GM13977 (cell line): ENCODE measurements at places on chromosomes 1 and 21.
A peak's percentile ranks its signal among the peaks of the same experiment; 100 is the strongest.

GRCh38 chr1:20071416-20071815 is 1.4 kb downstream of the PLA2G5 start:
- no peak for DNase-seq

DNA sequence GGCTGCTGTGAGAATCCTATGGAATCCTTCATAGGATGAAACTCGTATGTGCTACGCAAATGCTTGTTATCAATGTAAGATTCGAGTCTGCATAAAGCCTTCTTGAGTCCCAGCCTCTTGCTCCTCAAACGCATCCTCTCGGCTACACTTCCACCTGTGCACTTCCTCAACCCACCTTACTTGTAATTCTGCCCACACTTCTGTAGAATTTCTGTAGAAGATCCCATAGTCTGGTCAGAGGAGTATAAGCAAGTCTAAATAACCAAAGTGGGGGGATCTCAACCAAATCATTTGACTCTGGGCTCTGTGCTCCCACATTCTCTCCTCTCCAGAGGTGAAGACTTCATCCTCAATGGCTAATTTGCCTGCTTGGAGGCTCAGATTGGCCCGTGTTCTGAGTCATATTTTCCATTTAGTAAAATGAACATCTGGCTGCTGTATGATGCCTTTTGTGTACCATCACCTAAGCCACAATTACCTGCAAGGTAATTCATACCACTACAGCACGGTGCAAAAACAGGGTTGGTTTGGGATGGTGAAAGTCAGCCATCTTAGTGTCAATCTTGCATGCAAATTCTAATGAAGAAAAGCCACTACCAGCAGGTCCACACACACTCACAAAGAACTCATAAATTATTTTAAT is 63.2 kb downstream of the ITPKB start:
- DNase-seq = no peak

DNA sequence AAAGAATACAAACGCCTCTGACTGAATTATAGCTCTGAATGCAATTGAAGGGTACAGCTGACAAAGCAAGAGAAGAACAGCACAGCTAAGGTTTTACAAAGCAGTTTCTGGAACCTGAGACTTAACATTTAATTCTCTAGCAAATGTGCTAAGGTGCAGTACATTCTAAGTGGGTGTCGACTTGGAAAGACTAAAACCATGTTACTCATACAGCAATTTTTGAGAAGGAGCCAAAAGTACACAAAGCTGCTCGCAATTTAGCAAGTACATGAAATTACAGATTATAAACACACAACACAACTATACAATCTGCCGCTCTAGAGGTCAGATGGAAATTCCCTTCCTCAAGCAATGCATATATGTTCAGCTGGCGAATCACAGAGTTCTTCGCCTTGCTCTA is 121.9 kb downstream of the TIAM1 start:
- DNase-seq = no peak

- DNase-seq = no peak
Measured at GRCh38 chr1:94901841-94902240, 25.1 kb downstream of the CNN3 start.

GRCh38 chr1:218435528-218435927 is 90.4 kb downstream of the TGFB2 start:
- no peak for DNase-seq

GRCh38 chr1:164417016-164417704 is 141.8 kb upstream of the PBX1 start:
- DNase-seq = no peak

- DNase-seq = no peak
Measured at GRCh38 chr1:110466646-110467280, 15.8 kb downstream of the PROK1 start.

DNA sequence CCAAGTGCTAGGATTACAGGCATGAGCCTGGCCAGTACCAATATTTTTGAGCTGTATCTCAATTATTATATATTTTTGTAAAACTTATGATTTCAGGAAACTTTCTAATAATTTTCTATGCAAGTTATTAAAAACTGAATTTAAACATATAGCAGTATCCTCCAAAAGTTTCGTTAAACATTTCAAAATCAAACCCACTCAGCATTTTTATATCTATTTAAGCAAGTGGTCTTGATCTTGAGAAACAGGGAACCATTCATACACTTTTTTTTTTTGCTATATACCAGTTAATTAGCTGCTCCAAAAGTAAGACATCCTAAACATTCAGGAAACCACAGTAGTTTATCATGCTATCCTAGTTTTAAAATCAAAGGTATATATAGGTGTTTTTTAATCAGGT is 22.0 kb downstream of the SHCBP1L start:
- no peak for DNase-seq

- no peak for DNase-seq
Measured at GRCh38 chr1:168007691-168008090, 70.8 kb upstream of the MPC2 start.

DNA sequence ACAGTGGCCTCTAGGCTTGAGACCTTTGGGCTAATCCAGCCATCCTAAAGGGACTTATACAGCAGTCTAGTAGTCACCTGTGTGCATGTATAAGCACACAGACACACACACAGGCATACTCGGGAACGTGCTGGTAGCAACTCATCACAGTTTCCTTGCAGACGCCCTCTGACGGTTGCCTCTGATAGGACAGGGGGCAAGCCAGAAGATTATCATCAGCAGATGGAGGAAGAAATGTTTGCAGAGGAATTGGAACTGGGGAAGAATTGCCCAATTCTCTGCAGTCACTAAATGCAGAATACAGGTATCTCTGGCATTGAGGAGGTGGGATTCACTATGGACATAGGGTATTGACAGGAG is 222.2 kb downstream of the C1orf94 start:
- DNase-seq = no peak

DNA sequence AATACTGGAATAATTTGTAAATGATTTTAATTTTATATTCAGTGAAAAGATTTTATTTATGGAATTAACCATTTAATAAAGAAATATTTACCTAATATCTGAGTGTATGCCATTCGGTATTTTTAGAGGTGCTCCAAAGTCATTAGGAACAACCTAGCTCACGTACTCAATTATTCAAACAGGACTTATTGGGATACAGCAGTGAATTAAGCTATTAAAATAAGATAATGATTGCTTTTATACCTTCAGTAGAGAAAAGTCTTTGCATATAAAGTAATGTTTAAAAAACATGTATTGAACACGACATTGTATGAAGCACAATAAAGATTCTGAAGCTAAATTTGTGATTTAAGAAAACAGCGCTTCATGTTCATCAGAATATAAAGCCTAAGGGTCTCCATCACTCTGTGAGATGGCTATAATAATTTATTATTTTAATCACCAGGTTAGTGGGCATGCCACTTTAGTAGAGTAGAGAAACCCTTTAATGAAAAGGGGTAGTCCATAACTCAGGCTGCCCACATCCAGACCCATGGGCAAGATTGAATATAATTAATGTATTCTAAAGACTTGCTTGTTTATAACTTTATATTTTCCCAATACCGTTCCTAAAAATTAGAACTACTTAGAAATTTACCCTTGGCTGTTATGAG is 3.2 kb downstream of the CCN1 start:
- DNase-seq = no peak

DNA sequence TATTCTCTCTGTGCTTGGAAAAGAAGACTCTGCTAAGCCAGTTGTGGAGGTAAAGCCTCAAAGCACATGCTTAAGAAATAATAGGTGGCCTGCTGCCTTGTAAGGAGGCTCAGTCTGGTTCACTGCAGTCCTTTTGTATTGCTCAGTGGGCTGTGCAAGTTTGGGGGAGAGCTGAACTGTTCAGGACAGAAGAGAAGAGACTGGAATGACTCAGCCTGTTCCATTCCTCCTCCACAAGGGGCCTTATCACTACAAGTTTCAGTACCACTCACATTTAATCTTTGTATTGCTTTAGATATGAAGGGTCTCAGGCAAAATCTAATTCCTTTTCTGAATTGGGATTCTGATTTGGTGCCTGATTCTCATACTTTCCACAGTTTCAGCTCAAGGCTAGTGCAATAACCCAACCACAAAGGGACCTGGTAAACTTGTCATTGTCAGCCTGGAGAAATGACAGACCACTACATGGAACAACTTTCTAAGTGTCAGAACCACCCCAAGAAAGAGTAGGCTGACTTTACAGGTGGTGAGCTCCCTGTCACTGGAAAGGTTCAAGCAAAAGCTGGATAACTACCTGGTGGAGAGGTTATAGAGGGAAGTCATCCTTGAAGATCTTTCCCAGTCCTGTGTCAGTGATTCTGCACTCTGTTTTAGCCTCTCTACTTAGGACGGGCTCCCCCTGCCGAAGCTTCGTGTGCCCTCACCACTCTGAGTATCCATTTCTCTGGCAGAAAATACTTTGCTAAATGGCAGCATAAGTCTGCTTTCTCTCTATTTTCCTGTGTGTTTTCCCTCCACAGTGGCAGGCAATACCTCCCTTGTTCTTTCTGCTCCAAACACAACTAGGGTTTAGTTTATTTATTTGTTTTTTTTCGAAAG is 162.9 kb upstream of the GJB5 start:
- DNase-seq = no peak

- DNase-seq = no peak
Measured at GRCh38 chr1:116954440-116954839, 44.7 kb downstream of the PTGFRN start.

- no peak for DNase-seq
Measured at GRCh38 chr1:164613176-164613575, 54.2 kb downstream of the PBX1 start.

DNA sequence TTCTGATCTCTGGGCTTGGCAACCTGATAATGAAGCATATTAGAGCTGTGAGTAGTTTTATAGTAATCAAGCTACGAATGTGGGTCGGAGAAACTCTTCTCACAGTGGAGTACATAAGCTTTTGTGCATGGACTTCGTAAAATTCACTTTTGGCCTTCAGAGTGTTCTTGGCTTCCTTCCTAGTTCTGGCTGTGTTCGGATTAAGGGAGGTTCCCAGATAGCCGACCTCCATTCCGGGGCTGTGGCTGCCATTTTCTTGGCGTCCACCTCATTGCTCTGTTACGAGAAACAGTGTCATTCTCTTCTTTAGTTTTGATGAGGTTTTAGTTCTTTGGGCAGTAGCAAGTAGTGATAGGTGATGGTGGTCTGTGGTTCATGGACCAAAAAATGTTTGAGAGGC is 26.3 kb downstream of the CAMTA1 start:
- DNase-seq = no peak

DNA sequence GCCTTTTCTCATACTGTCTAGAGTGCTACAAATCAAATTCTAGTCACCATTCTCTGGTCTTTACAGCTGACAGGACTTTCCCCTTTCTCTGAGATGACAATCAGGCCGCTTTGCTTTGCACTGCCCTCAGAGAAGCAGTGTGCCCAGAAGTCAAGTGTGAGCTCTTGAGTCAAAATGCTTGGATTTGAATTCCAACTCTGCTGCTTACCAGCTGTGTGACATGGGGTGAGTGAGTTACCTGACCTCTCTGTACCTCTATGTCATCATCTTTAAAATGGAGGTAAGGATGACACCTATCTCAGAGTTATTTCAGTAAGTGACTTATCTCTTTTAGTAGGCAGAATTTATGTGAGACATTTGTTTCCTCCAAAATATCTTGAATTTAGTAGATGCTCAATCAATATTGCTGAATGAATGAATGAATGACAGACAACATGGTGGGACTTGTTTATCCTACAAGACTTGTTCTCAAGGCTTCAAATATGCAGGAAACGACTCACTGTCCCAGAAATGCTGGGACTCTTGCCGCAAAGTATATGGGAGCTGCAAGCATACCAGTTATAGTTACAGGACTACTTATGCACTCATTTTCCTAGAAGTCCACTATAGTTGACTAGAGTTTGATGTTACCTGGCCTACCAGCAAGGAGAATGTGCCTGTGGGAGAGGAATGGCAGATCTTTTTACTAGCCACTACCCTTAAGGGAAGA is 38.1 kb upstream of the A3GALT2 start:
- DNase-seq = no peak

DNA sequence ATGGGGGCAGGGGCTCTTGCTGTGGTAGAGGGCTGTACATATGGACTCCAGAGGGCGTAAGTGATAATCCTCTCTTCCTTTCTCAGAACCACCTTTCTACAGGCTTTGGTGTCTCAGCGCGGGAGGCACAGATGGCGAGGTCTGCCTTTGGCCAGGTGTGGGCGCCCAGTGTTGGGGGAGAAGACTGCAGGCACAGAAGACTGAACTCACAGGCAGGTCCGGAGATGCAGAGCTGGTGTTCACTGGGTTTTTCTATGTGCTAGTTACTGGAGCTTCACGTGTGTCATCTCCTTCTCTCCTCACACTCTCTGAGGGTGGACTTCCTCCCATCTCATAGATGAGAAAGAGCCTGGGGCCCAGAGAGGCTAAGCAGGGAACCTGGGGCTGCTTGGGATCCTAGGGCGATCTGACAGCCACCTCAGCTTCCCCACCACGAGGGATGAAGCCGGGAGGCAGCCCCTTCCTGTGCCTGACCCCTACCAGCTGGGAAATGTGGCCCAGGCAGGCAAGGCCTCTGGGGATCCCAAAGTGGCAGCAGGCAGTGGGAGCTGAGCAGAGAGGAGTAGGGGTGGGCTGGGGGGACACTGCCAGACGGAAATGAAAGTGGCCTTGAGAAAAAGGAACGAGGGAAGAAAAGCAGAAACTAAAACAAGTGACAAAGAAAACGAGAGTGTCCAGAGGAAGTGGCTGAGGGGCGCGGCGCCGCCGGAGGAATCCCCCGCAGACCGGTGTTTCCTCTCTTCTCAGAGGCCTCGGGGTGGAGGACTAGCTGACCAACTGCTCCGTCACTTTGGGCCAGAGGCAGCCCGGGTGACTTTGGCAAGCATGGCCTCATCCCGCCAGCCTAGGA is 191.6 kb downstream of the HIVEP3 start:
- peak; percentile 58 for DNase-seq

- no peak for DNase-seq
Measured at GRCh38 chr21:44436958-44437357, 18.4 kb upstream of the LRRC3 start.

GRCh38 chr21:36610201-36610600 is 88.7 kb upstream of the SIM2 start:
- DNase-seq = no peak

DNA sequence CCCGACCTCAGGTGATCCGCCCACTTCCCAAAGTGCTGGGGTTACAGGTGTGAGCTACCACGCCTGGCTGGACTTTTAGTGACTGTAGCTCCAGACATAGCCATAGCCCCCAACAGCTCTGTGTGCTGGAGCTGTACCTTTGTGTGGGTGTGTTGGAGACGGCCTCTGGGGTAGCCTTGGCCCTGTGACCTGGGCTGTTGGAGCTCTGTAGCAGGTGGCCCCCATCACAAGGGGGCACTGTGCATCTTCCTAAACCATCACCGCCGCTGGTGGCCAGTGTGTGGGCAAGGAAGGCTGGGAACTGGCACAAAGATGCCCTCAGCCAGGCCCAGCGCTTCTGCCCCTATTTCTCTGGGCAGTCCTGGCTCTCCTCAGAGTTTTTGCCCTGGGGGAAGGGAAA is 38.4 kb upstream of the FOXO6 start:
- DNase-seq = peak; percentile 76

DNA sequence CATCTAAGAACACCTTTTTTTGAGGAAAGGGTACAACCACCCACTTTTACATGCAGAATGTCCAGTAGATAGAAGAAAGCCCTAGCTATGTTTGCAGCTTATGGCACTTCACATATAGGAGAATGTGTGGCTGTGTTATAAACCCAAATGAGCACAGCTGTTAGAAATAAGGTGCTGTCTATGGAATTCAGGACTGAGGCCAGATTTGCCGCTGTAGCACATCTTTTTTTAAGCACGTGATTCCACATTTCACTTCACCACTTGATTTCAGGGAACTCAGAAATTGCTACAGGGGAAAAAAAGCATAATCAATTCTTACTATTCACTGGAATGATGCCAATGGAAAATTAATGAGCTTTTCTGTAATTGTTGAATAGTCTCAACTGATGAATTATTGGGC is 147.2 kb upstream of the ADAMTS5 start:
- DNase-seq = no peak

GRCh38 chr1:223088713-223089240 is 54.3 kb downstream of the TLR5 start:
- no peak for DNase-seq

- DNase-seq = no peak
Measured at GRCh38 chr21:36783612-36784374, 84.9 kb downstream of the SIM2 start.
